ENCODE measurements at places on chromosomes 7 and 10. TPM values are rescaled to one million over a fixed set of nuclear protein-coding genes. Genes with fewer than 3 reads are reported as not detected.

Gene TBX20
- 5.4 TPM for total RNA-seq

Gene PALD1
- total RNA-seq = 19.8 TPM

Gene IGFBP1
- total RNA-seq = not detected

Gene FAM237B
- total RNA-seq = not detected

Gene RNLS
- total RNA-seq = 9.4 TPM

Gene TRIM24
- total RNA-seq = 16.2 TPM

Gene HSPA12A
- 26.3 TPM for total RNA-seq

Gene AGBL3
- 0.30 TPM for total RNA-seq

Gene FLNC
- 1,162 TPM for total RNA-seq

Gene LAMTOR4
- total RNA-seq = 141 TPM

Gene ODAD2
- 1.8 TPM for total RNA-seq

Gene ASB10
- not detected for total RNA-seq

Gene OPN1SW
- not detected for total RNA-seq

Gene ADIRF
- total RNA-seq = 205 TPM

Gene HTRA1
- 111 TPM for total RNA-seq

Gene RAB18
- 40.5 TPM for total RNA-seq

Gene LMOD2
- not detected for total RNA-seq

Gene COMTD1
- total RNA-seq = 23.0 TPM

Gene CPA4
- not detected for total RNA-seq

Gene NUDT13
- total RNA-seq = 4.6 TPM

Gene ZFYVE27
- 20.5 TPM for total RNA-seq

Gene TAS2R41
- total RNA-seq = not detected

Gene TMEM270
- not detected for total RNA-seq

Gene RABGEF1
- total RNA-seq = 59.9 TPM

Gene MEOX2
- total RNA-seq = 4.5 TPM

Gene LIPM
- total RNA-seq = not detected

Gene ADCY1
- 1.2 TPM for total RNA-seq

Gene C10orf53
- total RNA-seq = not detected

Gene FGFBP3
- total RNA-seq = not detected

Gene ADAP1
- 75.2 TPM for total RNA-seq

Gene PDZD8
- total RNA-seq = 38.1 TPM

Gene SPDYE2
- not detected for total RNA-seq

Gene RARRES2
- total RNA-seq = 156 TPM

Gene C7orf57
- total RNA-seq = not detected

Gene DUSP5
- 3.9 TPM for total RNA-seq

Gene SCART1
- 1.9 TPM for total RNA-seq

Gene WNT8B
- not detected for total RNA-seq

Gene PARG
- total RNA-seq = 31.5 TPM

Gene ANK3
- 61.5 TPM for total RNA-seq

Gene SLC29A4
- total RNA-seq = 2.2 TPM

Gene TACR2
- total RNA-seq = 37.1 TPM

Gene FASTK
- 51.3 TPM for total RNA-seq

Gene TMEM236
- total RNA-seq = 1.6 TPM

Gene ITIH5
- total RNA-seq = 39.1 TPM

Gene GPER1
- 7.3 TPM for total RNA-seq

Gene DNAH11
- total RNA-seq = 31.8 TPM

Gene VSTM4
- total RNA-seq = 21.5 TPM

Gene LIPF
- total RNA-seq = not detected

Gene AGR3
- total RNA-seq = not detected

Gene CDHR1
- total RNA-seq = 0.10 TPM

Gene ADAMTS14
- 0.04 TPM for total RNA-seq

All from gastroesophageal sphincter (tissue), 4 donors.